Activated B cell treated with CpG ODN at 0.5 μM for 24 hours (primary cell): ENCODE measurements at places on chromosomes 1 and 21. TPM values are rescaled to one million over a fixed set of nuclear protein-coding genes. Genes with fewer than 3 reads are reported as not detected.

- no peak for DNase-seq
These were observed 5.0 kb downstream of the LRRC41 start for GRCh38 chr1:46298387-46298786.

GRCh38 chr1:237396426-237396825 is 354.4 kb downstream of the RYR2 start:
- DNase-seq: no peak

GRCh38 chr1:229508823-229509337 is 739 bp upstream of the NUP133 start:
- no peak for DNase-seq

- DNase-seq: no peak
These were observed 248.9 kb upstream of the HOOK1 start for GRCh38 chr1:59565611-59566410.

PDE4B gene
- 71.5 and 84.1 TPM in 2 replicates for total RNA-seq

DNA sequence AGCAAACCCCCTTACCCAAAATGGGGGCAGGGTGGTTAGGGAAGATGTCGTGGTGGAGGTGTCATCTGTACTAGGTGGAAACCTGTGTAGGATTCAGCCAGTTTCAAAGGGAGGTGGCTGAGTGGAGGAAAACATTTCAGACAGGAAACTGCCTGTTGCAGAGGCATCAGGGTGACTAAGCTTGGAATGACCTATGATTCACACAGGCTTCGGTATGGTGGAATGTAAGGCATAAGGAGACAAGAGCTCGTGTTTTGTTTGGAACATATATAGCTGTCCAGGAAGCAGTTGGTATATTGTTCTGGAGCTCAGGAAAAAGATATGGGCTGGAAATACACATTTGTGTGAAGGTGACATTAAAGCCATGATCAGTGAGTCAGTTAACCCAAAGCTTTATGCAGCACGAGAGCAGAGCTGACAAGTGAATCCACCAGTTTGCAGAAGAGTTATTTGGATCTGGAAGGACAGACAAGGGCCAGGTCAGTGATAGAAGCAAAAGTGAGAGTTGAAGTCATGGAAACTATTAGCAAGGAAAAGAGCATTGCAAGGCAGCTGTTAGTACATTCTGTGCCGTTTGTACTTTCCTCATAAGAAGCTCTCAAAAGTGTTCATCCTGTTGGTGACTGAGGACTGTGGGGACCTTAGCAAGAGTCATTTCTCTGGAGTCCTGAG is 12.2 kb downstream of the UTP25 start:
- no peak for DNase-seq

GRCh38 chr1:186628910-186629309 is 51.3 kb downstream of the PTGS2 start:
- no peak for DNase-seq

RPRD2 gene
- 27.1 and 28.6 TPM in 2 replicates for total RNA-seq

ABCB10 gene
- 11.7 and 14.5 TPM in 2 replicates for total RNA-seq
